Mammary microvascular endothelial cell (primary cell): ENCODE measurements at places on chromosomes 2 and 18. TPM values are rescaled to one million over a fixed set of nuclear protein-coding genes. Genes with fewer than 3 reads are reported as not detected.

The EFR3B gene
- total RNA-seq, result 0.67 and 0.79 TPM in 2 replicates

The CYP27C1 gene
- total RNA-seq, result not detected in 2 replicates

The MAB21L4 gene
- not detected in 2 replicates for total RNA-seq

The C1GALT1C1L gene
- total RNA-seq, result not detected in 2 replicates

The ING5 gene
- 15.9 and 22.1 TPM in 2 replicates for total RNA-seq

The MGAT4A gene
- total RNA-seq, result 49.2 and 68.6 TPM in 2 replicates

The RETREG2 gene
- total RNA-seq, result 43.6 and 44.4 TPM in 2 replicates

The VWA3B gene
- total RNA-seq, result not detected in 2 replicates

The CCDC102B gene
- 0.40 and 0.49 TPM in 2 replicates for total RNA-seq

The ZNF804A gene
- not detected in 2 replicates for total RNA-seq

The RTN4 gene
- total RNA-seq, result 392 and 407 TPM in 2 replicates

The GPR39 gene
- total RNA-seq, result 0.07 and 0.10 TPM in 2 replicates

The ATP6V1B1 gene
- 5.8 TPM in 1 of 2 replicates, not detected in the other for total RNA-seq

The CCDC138 gene
- total RNA-seq, result 5.9 and 6.0 TPM in 2 replicates

The NRP2 gene
- total RNA-seq, result 72.2 and 73.5 TPM in 2 replicates

The ERICH2 gene
- not detected in 2 replicates for total RNA-seq

The RHBDD1 gene
- 7.0 and 12.1 TPM in 2 replicates for total RNA-seq

The SLC14A1 gene
- total RNA-seq, result not detected in 2 replicates

The ABCG5 gene
- not detected in 2 replicates for total RNA-seq

The MC4R gene
- not detected in 2 replicates for total RNA-seq

The AQP12A gene
- not detected in 2 replicates for total RNA-seq

The HNMT gene
- total RNA-seq, result 1.4 and 5.5 TPM in 2 replicates

The FAM110C gene
- total RNA-seq, result not detected in 2 replicates
